HFFc6 (cell line): ENCODE measurements at places on chromosomes 3 and 15. TPM values are rescaled to one million over a fixed set of nuclear protein-coding genes. Genes with fewer than 3 reads are reported as not detected.

Gene CPNE4
- total RNA-seq = not detected in 2 replicates

DNA sequence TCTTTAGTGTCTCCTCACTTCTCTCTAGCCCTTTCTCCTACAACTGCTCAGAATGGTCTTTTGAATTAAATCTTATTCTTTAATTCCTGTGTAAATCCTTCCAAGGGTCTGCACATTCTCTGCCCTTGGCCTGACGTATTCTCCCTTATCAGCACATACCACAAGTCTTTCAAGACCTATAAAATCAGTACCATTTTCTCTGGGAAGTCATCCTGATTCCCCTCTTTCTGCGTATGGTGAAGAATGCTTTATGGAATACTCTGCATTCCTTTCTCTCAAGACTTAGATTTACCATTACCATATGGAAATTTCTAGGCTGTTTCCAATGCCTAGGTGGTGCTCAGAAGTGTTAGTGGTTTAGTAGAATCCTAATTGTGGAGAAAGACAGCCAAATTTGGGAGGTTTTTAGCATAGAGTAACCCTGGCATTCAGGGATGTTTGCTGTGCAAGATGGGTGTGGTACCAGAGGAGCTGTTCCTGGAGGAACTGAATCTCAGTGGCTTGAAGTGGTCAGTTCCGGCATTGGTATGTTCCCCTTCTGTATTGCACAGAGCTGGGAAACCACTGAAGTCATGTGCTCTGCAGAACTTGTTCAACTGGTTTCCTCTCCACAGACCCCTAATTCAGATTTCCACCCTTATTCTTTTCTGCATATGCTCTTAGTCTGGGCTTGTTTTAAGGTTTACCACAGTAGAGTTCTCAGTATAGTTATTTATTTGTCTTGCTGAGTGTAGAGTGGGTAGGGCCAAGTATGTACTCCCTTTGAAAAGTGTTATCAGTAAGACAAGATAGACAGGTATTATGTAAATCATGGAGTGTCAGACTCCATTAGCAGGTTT lies 24.5 kb downstream of the IQGAP1 start:
- peaks cover 36% of the 10 kb centered on the region for H3K36me3 ChIP-seq
- peak overlapping the region; percentile 82 for H3K4me3 ChIP-seq

GRCh38 chr3:122975163-122975923 lies 52.2 kb downstream of the SEMA5B start:
- H3K36me3 ChIP-seq = no peaks in the 10 kb centered on the region
- peaks cover 38% of the 10 kb centered on the region for H3K4me1 ChIP-seq
- DNase-seq = peak; percentile 80
- H3K27ac ChIP-seq = no peak overlapping the region
- peaks cover 50% of the 10 kb centered on the region for H3K27me3 ChIP-seq

- no peak overlapping the region for H3K27ac ChIP-seq
- no peaks in the 10 kb centered on the region for H3K4me1 ChIP-seq
- H3K4me3 ChIP-seq = no peak overlapping the region
- no peaks in the 10 kb centered on the region; the same call in 1 of the 2 replicates for H3K27me3 ChIP-seq
- no peak for DNase-seq
- H3K36me3 ChIP-seq = no peaks in the 10 kb centered on the region
These were observed 405.5 kb upstream of the TPM1 start for GRCh38 chr15:62636823-62637573.

Gene GOLGA6L7
- total RNA-seq = not detected in 2 replicates

Gene MYO1E
- 108 and 130 TPM in 2 replicates for total RNA-seq

Gene OIP5
- total RNA-seq = 2.7 to 7.0 TPM (median 5.4 TPM) in 3 replicates
